ENCODE measurements at places on chromosomes 4 and X.

DNA sequence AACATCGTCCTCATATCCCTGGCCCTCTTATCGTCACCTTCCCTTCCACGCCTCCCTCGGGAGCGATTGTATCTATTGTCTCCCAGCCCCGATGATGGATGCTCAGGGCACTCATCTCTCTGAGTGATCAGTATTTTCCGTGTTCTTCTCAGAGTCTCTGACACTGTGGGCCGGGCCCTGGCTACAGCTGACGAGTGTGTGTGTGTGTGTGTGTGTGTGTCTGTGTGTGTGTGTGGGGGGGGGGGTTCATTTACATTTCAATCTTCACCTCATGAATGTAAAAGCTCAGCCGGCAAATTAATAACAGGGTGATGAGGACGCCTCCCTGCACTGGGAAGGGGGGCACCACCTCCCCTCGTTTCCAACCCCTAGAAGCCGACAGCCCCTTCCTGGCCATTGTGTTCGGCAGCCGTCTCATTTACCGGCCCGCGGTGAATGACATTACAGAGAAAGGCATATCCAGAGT, 159.5 kb downstream of the SHOX start:
- DNase-seq, result no peak

DNA sequence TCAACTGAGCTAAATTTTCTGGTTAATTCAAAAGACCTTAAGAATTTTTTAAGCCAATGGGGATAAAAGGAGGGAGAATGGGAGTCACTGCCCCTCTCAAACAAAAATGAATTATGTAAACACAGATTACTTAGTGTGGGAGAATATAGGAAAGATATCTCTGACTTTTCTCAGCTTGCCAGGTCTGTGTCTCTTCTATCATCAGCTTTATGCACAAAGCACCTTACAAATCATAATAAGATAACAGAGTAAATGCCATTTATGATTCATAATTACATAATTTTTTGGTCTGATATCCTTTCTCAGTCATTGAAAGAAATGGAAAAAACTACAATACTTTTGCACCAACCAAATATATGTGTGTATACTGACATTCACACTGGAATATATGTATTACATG, 604.6 kb upstream of the FAM241A start:
- no peak for DNase-seq

- DNase-seq, result peak; percentile 68
Observed at GRCh38 chr4:117324851-117325491, 239.6 kb upstream of the TRAM1L1 start.

DNA sequence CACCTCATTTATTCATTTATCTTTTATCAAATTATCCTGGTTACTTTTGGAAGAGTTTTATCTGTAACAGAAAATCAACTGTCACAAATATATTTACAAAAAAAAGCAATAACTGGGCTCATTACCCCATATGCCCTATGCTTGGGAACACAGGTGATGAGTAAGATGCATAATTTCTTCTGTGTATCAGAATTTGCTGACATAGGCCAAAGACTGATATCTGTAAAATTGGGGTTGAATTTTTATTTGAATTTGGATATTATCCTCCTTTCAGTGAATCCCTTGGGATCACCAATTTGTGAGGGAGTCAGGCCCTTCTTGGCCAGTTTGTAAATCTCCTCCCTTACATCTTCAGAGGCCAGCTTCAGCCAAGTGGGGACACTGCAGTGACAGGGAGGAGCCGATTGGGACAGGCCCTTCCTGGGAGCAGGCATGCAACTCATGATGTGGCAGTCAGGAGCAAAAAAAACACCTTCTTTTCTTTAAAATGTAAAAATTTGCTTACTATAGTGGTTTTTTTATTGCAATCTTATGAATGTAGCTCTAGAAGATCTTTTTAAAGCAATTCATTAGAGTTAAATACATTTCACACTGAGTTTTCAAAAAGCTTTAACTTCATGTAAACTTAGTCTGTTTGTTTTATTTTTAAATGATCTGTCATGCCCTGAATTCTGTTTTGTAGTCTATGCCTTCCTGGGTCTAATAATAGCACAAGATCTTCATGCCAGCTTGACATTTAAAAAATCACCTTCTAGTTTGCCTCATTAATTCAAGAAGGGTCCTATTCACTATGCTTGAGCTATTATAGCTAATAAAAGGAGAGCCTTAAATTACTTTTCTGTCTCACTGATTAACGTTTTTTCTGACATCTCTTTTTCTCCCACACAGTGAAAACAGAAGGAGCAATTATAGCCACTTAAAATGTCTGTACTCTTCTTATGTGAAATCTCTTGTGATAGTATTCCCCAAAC, 136.6 kb upstream of the SPRY1 start:
- no peak for DNase-seq

DNA sequence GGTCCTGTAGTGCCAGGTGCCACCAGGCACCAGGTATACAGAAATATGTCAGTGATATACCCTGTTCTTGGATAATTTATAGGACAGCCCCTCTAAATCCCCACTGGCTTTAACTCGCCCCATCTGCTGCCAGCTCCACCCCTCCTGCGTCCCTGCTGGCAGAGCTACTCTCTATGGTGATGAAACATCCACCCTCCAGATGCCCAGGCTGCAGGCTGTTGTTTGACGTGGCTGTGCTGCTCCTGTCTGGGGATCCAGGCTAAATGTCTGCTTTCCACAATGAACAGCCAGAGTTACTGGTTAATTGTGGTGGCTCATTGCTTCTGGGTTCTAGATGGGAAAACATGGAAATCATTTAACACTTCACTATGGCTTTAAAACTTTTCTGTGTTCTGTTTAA, 12.9 kb downstream of the NHSL2 start:
- no peak for DNase-seq

DNA sequence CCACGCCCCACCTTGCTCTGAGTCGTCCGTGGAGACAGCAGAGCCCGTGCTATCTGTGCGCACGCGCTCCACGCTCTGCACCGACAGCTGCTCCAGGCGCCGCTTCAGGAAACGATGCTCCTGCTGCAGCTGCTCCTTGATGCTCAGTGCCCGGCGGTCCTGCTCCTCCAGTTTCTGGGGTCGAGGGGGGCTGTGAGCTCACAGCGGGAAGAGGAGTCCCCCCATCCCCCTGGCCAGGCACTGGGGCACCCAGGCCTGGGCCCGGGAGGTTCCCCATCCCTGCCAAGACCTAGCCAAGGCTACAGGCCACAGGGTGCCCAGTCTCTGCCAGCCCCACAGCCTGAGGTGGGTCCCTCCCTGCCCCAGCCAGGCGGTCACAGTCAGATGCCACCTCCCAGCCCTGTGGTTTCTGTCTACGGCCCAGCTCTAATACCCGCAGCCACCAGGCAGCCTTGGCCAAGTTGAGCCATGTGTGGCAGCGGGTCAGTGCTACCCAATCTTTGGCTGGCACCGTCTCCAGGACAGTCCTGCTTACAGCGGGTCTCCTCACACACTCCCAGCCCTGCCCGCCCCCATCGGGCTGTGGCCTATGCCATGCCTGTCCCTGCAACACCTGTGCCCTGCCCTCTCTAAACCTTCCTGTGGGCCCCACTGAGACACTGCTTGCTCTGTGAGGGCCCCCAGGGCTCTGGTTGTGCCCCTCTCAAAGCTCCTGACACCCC, 9.3 kb upstream of the HAUS3 start:
- DNase-seq, result no peak

DNA sequence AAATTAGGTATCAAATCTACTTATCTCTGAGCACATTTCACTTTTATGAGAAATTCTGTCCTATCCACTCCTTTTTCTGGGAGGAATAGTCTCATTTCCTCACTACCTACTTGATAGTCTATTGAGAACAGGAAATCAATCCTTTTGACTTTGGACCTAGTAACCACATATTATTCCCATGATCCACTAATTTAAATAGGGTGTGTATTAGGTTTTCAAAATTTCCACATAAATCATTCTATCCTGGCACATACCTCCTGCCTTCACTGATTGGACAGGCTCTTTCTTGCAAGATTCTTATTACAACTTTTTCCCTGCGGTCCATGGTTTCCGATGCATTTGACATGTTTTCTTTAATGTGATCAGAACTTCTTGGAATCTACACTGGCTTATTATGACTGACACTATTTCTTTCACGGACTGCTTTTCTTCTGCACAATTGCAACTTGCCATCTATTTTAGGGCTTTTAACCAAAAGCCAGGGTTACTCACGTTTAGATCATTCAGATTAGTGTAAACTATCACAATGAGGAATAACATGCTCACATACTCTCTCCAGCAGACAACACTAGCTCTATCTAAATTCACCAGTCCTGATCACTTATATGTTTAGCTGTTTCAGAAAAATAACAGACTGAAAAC, 419.9 kb upstream of the SLIT2 start:
- DNase-seq, result peak; percentile 31

DNA sequence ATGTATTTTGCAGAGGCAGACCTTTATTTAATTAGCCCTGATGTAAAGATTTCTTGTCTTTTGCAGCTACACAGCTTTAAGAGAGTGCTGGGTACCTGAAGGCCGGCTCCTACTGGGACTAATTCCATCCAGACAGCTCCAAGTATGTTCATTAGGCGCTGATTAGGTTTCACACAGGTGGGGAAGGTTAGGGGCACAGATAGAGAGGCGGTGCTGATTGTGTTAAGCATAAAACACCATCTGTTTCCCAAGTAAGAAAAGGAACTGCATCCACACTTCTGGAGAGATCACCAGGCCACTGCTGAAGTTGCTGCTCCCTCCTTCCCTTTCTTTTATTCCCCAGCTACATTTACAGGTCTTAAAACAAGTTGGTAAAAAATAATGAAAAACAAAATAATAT, 349.5 kb downstream of the ZIC3 start:
- no peak for DNase-seq

DNA sequence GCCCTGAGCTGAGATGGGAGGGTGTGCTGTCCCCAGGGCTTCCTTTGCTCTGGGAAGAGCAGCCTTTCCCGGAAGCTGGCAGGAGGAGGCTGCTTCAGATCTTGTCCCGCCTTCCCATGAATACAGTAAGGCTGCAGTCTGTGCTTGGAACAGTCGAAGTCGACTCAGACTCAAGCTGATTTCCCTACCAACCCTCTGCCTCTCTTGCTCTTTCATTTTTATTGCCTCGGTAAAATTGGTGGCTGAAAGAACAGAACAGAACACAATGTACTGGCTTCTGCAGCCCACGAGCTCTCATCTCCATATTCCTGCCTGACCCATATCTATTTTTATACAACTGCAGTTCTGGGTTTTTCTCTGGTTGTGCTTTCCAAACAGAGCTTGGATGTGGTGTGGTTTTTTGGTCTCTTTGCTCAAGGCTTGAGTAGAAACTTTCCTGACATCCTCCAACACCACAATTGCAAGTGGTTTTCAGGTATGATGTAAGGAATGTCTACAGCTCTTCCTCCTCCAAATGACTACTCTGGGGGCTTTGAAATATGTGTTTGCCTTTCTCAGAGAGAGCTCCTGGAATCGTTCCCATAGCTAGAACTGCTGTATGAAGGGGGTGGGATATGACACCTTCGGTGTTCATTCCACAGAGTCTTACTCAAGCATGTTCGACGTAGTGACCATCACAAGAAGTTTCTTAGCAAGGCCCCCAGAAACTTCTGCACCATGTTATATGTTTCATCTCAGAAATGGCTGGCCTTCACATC, 61.3 kb downstream of the ENPP6 start:
- DNase-seq, result no peak

DNA sequence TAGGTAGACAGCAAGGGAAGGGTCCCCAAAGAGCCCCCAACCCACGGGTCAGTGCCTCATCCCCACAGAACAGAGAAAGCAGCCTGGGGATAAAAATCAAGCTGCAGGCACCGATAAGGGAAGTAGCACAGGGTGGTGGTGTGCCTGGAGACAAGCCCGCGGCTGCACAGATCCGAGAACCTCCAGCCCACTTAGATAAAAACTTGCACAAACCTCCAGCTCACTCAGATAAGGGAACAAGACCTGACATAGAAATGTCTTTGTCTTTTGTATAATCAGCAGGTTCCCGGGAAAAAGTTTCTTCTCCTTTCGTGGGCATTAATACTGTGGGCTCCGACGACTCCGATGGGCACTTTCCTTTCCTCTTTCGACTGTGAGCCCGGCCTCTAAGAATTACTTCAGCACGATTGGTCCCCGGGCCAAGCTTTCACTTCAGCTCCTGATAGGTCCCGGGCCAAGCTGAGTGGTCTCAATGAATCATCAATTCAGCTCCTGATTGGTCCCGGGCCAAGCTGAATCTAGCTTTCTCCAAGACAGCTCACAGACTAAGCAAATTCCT, 32.4 kb downstream of the PRDX4 start:
- no peak for DNase-seq

GRCh38 chr4:54359919-54360650, 131.0 kb downstream of the PDGFRA start:
- no peak for DNase-seq

GRCh38 chr4:167274351-167274750, 40.1 kb upstream of the SPOCK3 start:
- no peak for DNase-seq

GRCh38 chrX:118459494-118459893, 36.1 kb upstream of the DOCK11 start:
- peak; percentile 29 for DNase-seq

DNA sequence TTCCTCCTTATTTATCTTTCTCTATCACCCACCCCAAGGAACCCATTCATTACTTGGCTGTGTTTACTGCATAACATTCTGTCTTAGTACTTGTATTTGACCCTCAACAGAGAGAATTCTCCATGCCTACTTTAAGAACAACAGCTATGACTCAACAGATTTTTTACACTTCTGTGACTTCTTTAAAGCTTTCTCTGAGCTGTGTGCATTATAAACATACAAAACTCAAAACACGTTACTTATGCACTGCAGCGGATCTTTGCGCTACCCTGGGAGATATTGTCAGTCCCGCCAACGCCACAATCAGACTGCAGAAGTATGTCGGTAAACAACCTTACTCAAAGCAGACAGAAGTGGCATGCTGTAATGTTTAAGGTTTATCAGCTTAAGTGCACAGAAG, 35.1 kb downstream of the PRKX start:
- DNase-seq, result peak; percentile 4

DNA sequence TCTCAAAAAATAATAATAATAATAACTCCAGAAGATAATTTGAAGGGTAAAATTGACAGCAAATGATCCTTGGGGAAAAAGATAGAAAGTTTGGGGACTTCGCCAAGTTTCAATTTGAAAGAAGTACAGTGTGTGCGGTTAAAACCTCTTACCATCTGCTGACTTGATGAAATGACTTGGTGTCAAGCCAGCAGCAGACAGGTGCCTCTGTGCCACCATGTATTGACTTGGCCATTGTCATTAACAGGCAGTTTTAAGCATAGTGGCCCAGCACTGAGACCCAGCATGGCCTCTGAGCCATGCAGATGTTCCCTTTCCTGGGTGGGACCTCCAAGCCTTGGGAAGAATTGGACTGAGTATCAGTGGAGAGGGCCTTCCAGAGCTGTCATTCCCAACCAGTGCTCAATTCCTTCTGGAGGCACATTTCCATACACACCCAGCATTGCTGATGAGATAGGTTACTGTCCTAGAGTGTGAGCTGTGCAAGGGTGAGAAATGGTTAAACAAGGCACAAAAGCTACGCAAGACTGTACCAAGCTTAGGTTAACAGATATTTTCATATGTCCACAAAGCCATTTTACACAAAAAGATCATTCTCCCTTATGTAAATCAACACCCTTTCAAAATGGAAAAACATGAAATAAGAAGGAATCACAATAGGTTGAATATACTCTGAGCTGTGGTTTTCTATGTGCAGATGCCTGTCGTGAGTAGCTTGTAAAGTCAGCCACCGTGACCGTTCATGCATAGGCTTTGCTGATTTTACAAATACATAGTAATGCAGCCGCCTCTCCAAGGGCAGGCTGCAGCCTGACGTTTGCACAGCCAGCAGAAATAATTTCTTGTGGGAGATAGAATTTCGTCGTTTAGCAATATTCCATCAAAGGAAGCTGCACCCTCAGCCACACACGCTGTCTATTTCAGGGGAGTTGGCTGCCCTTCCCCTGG, 59.4 kb upstream of the FBXW7 start:
- DNase-seq, result peak; percentile 58

GRCh38 chrX:69627744-69628143, 11.8 kb downstream of the EDA start:
- no peak for DNase-seq

Data from bronchial epithelial cell (primary cell).